Suppressor macrophage treated with lipopolysaccharide for 1 hour (primary cell): ENCODE measurements at places on chromosomes 3 and 15.

DNA sequence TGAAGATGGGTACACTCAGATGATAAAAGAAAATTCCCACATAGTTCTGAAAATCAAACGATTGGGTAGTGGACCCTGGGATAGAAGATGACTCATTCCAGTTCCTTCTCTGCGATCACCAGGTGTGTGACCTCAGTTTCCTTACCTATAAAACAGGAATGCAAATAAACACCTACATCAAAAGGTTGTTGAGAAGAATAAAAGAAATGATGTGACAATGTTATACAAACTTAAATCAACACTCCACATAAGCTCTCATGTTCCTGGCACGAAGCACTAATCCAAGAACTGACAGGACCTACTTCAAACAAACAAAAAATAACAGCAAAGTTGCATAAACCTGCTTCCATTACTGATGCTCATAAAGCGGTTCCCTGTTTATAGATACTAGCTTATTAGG is 69.2 kb downstream of the RORA start:
- no peak for DNase-seq

- DNase-seq = no peak
Measured at GRCh38 chr3:38133557-38134405, 3.1 kb downstream of the ACAA1 start.

GRCh38 chr15:69809421-69809820 is 288.3 kb downstream of the TLE3 start:
- no peak for DNase-seq

DNA sequence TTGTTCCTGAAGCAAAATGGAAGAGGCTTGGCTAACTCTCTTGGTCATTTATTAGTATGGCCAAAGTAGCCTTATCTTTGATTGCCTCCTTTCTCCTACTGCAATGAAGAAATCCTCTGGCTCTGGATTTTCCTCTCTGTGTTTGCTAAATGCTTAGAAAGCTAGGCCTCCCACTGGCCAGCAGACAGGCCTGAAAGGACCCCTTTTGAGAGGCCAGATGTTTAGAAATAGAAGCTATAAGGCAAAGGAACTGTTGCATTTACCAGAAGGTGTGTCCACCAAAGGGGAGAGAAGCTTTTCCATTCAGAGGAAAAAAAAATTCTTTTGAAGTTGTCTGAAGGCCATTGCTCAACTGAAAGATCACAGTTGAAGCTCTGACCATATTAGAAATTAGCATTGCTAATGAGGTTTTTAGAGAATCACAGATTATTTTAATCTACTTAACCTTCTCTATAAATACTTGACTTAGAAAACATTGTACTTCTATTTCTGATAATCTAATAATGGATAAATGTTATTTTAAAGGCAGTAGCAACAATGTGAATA is 160.8 kb downstream of the SYNPR start:
- no peak for DNase-seq

DNA sequence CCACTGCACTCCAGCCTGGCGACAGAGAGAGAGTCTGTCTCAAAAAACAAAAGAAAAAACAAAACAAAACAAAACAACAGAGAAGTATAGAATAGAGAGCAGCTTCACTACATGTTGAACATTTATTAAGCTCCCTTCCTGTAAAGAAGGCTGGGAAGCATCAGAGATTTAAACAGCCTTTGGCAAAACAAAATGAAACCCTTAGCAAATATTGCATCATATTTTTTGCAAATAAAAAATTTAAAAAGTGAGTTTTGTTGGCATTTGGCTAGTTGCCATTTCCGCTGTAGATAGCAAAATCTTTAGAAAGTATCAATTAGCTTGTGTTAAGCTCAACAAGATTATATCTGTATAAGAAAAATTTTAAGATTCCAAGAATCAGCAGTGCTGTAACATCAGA is 151.2 kb downstream of the SERPINI1 start:
- DNase-seq = no peak
